Caco-2 (cell line): ENCODE measurements at places on chromosomes 5 and 9.

GRCh38 chr5:140032296-140032695, 10.8 kb downstream of the NRG2 start:
- peaks cover 8% of the 10 kb centered on the region; the same call in 1 of the 2 replicates for H3K4me1 ChIP-seq
- no peak for DNase-seq
- H3K27me3 ChIP-seq = no peaks in the 10 kb centered on the region
- no peaks in the 10 kb centered on the region for H3K36me3 ChIP-seq
- H3K27ac ChIP-seq = no peak overlapping the region

DNA sequence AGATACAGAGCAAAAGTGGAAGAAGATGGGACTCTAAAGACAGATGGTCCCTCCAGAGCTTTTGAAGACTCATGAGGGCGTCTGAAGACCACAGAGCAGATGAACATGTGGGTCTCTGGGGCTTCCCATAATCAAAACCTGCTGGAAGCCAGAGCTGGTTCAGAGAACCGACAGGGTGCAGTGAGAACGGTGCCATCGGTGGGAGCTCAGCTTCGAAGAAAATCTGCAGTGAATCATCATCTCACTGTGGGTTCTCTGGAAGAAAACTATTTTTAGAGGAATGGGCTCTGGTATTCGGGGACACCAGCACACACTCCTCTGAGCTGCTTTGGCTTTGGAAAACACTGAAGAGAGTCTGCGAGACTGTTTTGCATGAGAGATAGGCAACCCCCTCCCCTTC, 222.4 kb upstream of the PANK3 start:
- H3K4me1 ChIP-seq = no peaks in the 10 kb centered on the region
- no peaks in the 10 kb centered on the region for H3K36me3 ChIP-seq
- no peak overlapping the region for H3K27ac ChIP-seq
- H3K27me3 ChIP-seq = no peaks in the 10 kb centered on the region; the same call in 1 of the 2 replicates
- DNase-seq = no peak

DNA sequence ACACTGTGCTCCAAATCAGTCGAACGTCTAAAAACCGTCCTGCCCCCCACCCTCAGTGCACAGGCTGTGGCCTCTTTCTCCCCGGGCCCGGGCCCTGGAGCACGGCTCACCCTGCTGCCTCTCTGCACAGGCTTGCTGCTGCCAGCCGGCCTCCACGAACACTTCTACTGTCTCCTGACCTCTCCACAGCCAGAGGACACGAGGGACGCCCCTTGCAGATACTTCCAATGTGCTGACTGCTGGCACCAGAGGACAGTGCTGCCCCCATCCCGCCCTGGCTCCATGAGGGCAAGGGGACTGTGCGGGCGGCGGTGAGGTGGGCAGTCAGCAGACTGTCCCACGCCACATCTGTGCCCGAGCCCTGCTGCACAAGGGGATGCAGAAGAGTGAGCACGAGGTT, 174.8 kb downstream of the COL23A1 start:
- H3K27me3 ChIP-seq = no peaks in the 10 kb centered on the region
- no peak overlapping the region for H3K27ac ChIP-seq
- no peaks in the 10 kb centered on the region for H3K36me3 ChIP-seq

DNA sequence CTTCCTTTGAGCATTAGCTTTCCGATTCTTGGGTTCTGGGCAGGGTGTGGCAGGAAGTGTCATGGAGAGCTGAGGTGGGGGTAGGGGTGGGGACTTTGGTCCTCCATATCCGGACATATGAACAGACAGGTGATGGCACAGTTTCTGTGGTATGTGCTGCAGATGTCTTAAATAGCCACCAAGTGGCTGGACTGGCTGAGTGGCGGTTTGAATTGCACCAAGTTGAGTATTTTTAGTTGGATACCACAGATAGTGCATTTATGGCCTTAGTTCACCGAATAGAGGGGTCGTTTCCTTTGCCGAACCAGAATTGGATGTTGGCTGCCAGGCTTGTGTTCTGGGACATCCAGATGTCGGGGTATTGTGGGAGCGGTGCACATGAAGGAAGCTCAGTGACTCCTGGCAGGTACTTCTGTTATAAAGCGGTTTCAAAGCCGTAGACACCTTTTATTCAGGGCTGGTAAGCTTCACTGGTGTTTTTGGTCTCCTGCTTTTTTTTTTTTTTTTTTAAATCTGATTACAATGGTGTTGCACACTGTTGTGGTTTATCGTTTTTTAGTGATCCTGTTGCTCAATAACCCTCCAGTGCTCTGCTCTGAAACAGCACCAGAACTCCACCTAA, 15.1 kb upstream of the TNFAIP8 start:
- no peak for DNase-seq
- H3K4me3 ChIP-seq = no peak overlapping the region
- peaks cover 7% of the 10 kb centered on the region for H3K4me1 ChIP-seq
- no peaks in the 10 kb centered on the region for H3K36me3 ChIP-seq
- no peak overlapping the region for H3K27ac ChIP-seq

DNA sequence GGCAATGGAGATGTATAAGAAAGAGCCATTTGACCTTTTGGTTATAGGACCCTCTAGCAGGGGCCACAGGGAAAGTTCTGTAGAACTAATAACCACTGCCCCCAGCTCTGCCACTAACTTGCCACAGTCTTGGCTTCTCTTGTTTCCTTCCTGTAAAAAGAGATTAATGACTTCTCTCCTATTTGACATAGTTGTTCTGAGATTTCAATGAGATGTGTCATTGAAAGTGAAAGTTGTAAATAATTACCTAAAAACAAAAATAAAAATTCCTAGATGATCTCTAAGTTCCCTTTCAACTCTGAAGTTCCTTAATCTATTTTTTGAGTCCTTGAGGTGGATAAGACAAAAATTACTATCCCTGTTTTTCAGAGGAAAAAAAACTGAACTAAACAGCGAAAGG, 1.4 kb upstream of the KIF12 start:
- H3K27me3 ChIP-seq = no peaks in the 10 kb centered on the region
- H3K27ac ChIP-seq = no peak overlapping the region
- no peak overlapping the region for H3K4me3 ChIP-seq
- peaks cover 26% of the 10 kb centered on the region for H3K4me1 ChIP-seq

DNA sequence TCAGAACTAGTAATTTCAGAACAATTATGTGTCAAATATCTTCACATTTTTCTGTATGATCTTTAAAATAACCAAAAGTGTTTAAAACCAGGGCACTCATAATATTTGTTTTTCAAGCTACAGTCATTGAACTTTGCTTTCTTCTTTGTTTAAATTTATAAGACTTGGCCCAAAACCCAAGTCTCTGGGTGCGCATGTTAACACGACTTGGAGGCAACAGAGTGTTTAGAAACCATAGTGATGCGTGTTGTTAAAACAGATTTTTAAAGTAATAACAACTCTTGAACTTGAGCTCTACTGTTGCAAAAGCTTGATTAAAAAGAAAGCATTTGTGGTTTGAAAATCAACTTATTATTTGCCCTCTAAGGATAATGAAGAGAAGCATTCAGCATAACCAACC, 26.0 kb upstream of the GRIN3A start:
- H3K4me3 ChIP-seq = no peak overlapping the region
- DNase-seq = no peak
- no peaks in the 10 kb centered on the region for H3K27me3 ChIP-seq
- H3K36me3 ChIP-seq = no peaks in the 10 kb centered on the region
- no peaks in the 10 kb centered on the region for H3K4me1 ChIP-seq

- H3K36me3 ChIP-seq = no peaks in the 10 kb centered on the region
- DNase-seq = no peak
- no peaks in the 10 kb centered on the region for H3K27me3 ChIP-seq
- no peak overlapping the region for H3K4me3 ChIP-seq
- no peaks in the 10 kb centered on the region for H3K4me1 ChIP-seq
Observed at GRCh38 chr9:88746029-88746742, 211.2 kb downstream of the NXNL2 start.

- H3K36me3 ChIP-seq = no peaks in the 10 kb centered on the region
- no peaks in the 10 kb centered on the region for H3K27me3 ChIP-seq
- H3K27ac ChIP-seq = no peak overlapping the region
- H3K4me3 ChIP-seq = no peak overlapping the region
- H3K4me1 ChIP-seq = no peaks in the 10 kb centered on the region
Observed at GRCh38 chr5:93990504-93991070, 249.2 kb upstream of the POU5F2 start.

GRCh38 chr5:24094081-24094679, 550.6 kb downstream of the CDH10 start:
- H3K27me3 ChIP-seq = no peaks in the 10 kb centered on the region
- H3K36me3 ChIP-seq = no peaks in the 10 kb centered on the region
- no peak overlapping the region for H3K4me3 ChIP-seq
- no peak for DNase-seq
- H3K4me1 ChIP-seq = no peaks in the 10 kb centered on the region

- H3K27me3 ChIP-seq = no peaks in the 10 kb centered on the region
- H3K27ac ChIP-seq = no peak overlapping the region
- peaks cover 11% of the 10 kb centered on the region for H3K4me1 ChIP-seq
- no peak for DNase-seq
- no peak overlapping the region for H3K4me3 ChIP-seq
Observed at GRCh38 chr9:91416096-91416712, 7.4 kb downstream of the NFIL3 start.

GRCh38 chr5:137845472-137845871, 22.2 kb upstream of the MYOT start:
- no peaks in the 10 kb centered on the region for H3K27me3 ChIP-seq
- no peaks in the 10 kb centered on the region for H3K36me3 ChIP-seq
- H3K4me1 ChIP-seq = no peaks in the 10 kb centered on the region
- DNase-seq = no peak
- no peak overlapping the region for H3K4me3 ChIP-seq
- H3K27ac ChIP-seq = no peak overlapping the region

DNA sequence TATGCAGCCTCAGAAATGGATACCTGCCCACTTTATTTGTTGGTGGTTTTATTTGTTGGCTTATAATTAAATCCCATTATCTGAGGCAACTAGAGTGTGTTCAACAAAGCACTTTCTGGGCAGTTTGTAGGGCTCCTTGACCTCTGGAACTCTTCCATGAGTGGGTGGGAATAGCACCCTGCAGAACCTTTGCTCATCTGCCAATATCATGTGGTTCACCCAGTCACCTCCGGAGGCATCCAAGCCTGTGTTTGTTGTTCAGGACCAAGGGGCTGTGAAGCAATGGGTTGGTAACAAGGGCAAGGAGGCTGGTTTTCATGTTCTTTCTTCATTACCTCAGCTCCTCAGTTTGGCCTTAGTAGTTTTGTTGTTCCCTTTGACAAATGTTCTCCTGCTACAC, 314.0 kb downstream of the NDUFS4 start:
- H3K4me3 ChIP-seq = no peak overlapping the region
- peak; percentile 46 for DNase-seq
- no peaks in the 10 kb centered on the region for H3K4me1 ChIP-seq
- no peaks in the 10 kb centered on the region for H3K36me3 ChIP-seq

GRCh38 chr9:5714501-5715401, 85.8 kb downstream of the RIC1 start:
- H3K4me3 ChIP-seq = no peak overlapping the region
- no peak overlapping the region for H3K27ac ChIP-seq
- H3K36me3 ChIP-seq = no peaks in the 10 kb centered on the region
- no peaks in the 10 kb centered on the region for H3K27me3 ChIP-seq
- DNase-seq = no peak

DNA sequence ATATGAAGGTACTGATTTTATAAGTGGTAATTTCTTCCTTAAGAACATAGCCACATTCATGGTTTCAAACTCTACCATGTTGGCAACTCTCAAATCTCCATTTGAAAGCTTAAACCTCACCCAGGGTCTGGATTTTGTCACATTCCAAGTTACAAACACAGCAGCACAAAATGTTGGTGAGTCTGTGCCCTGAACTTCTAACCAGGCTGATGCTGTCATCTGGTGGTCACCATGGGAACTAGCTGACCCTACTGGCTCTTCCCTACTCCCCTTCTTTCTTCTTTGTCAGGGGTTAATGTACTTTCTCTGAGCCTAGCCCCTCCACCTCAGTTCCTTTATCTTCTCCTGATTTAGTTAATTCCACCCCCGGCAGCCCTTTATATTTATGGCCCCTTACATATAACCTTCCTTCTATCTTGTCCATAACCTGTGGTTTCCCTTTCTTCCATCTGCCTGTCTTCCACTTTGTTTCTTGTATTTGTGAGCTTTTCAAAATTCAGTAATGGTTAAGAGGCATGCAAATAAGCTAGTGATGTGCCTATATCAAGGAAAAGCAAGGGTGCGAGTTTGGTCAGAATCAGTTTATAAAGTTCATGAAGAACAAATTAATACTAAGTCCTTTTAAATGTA, 35.9 kb downstream of the TGFBR1 start:
- DNase-seq = peak; percentile 46
- no peaks in the 10 kb centered on the region for H3K27me3 ChIP-seq
- no peak overlapping the region for H3K27ac ChIP-seq
- H3K36me3 ChIP-seq = no peaks in the 10 kb centered on the region
- H3K4me1 ChIP-seq = no peaks in the 10 kb centered on the region

DNA sequence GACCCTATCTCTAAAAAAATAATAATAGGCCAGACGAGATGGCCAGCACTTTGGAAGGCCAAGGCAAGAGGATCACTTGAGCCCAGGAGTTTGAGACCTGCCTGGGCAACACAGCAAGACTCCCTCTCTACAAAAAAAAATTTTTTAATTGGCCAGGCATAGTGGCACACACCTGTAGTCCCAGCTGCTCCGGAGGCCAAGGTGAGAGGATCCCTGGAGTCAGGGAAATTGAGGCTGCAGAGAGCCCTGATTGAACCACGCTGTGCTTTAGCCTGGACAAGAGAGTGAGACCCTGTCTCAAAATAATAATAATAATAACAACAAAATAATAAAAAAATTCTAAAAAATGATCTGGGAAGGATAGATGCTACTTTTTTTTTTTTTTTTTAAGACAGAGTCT, 1.1 kb upstream of the DYNC2I2 start:
- DNase-seq = no peak
- no peaks in the 10 kb centered on the region for H3K4me1 ChIP-seq
- no peaks in the 10 kb centered on the region for H3K27me3 ChIP-seq
- no peak overlapping the region for H3K4me3 ChIP-seq
- no peaks in the 10 kb centered on the region for H3K36me3 ChIP-seq
- peak overlapping the region; percentile 100 for H3K27ac ChIP-seq

DNA sequence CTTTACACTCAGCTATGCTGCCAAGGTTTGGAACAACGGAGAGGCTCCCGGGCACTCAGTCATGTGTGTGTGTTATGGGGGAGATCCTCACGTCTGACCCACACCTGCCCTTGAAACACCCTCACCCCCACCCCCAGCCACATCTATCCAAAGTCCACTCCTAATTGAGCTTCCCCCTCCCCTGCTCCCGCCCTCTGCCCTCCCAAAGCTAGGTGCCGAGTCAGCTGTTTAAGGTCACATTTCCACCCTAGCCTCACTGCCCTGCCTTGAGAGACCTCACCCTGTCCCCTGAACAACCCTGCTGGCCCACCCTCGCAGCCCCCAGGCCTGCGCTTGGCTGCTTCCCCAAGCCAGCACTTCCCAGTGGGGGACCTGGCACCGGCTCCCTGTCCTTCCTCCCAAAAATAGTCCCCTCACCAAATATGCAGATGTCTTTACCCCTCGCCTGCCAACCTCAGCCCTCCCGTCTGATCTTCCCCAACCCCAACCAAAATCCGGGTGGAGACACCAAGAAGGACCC, 36.0 kb downstream of the GLDC start:
- no peaks in the 10 kb centered on the region; the same call in 1 of the 2 replicates for H3K4me1 ChIP-seq
- no peak for DNase-seq
- H3K27ac ChIP-seq = peak overlapping the region; percentile 48
- no peaks in the 10 kb centered on the region; the same call in 1 of the 2 replicates for H3K36me3 ChIP-seq
- no peak overlapping the region for H3K4me3 ChIP-seq
- H3K27me3 ChIP-seq = no peaks in the 10 kb centered on the region
